ENCODE measurements at places on chromosomes 7 and 10.

DNA sequence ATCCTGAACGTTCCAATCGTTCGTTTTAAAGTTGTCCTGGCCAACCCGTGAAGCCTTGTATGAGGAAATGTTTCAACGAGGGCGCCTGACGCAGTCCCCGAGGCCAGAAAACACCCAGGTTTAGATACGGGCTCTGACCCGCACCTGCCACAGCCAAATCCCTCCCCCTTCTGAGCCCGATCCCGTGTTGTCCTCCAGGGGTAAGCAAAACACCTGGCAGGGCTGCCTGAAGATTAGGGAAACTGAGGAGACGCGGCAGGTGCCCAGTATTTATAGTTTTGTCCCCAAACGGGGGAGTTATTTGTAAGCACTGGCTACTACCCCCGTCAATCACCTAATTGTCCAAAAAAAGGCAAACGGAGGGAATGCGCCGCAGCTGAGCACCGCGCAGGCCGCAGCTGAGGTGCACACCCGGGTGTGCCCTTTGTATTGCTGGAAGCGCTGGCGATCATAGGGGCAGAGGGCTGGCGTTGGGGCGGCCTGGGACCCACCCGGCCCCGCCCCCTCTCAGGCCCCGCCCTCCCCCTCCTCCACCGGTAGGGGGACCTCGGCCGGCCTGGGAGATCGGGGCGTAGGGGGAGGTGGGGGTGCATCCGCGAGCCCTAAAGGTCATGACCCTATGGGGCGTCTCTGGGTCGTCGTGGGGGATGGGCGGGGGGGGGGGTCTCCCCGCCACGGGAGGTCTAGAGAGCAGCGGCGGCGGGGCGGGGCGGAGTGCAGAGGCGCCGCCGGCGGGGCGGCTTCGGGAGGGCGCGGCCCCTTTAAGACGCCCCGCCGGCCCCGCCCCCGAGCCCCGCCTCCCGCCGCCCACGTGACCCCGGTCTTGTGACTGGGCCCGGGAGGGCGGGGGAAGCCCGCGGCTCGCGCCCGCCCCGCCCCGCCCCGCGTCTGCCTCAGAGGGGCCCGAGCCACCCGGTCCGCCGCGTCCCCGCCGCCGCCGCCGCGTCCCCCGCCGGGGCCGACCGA lies at the start of gene BRI3:
BRI3 (plus strand) TSS at position 896 of the 966 bp plus-strand sequence. CDS start 110 bp downstream, outside the sequence.
- H3K27me3 ChIP-seq, result no peaks in the 10 kb centered on the region
- peak within 1 kb of the TSS; percentile 97 for H3K27ac ChIP-seq
- peak within 1 kb of the TSS; percentile 97 for H3K4me3 ChIP-seq
- peak; percentile 77 for DNase-seq
- no peaks in the 10 kb centered on the region for H3K36me3 ChIP-seq
- peaks cover 39% of the 10 kb centered on the region for H3K4me1 ChIP-seq

- H3K4me1 ChIP-seq, result peaks cover 15% of the 10 kb centered on the region
- H3K36me3 ChIP-seq, result no peaks in the 10 kb centered on the region
- no peak overlapping the region for H3K27ac ChIP-seq
- DNase-seq, result no peak
These were observed 119.7 kb downstream of the FAM53B start for GRCh38 chr10:124624466-124624865.

- no peak overlapping the region for H3K4me3 ChIP-seq
- no peaks in the 10 kb centered on the region for H3K36me3 ChIP-seq
- no peak for DNase-seq
- no peaks in the 10 kb centered on the region for H3K27me3 ChIP-seq
These were observed 115.0 kb downstream of the CHCHD3 start for GRCh38 chr7:132966754-132967469.

DNA sequence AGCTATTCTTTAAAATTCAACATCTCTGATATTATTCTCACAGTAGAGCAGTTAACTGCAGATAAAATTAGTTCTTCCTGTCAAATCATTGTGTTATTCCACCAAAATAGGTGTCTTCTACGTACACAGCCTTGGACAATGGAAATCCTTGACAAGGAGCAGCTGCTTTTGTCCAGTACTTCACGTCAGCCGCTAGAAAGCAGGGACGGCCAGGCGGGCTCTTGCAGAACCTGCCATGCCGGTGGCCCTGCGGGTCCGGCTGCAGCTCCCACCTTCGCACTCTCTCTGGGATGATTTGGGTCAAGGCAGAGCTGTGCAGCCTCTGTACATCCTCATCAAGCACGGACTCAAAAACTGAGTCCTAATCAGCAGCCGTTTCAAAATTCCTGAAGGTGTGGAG lies 2.2 kb upstream of the FOXI2 start:
- H3K27ac ChIP-seq, result no peak overlapping the region
- H3K4me1 ChIP-seq, result no peaks in the 10 kb centered on the region

DNA sequence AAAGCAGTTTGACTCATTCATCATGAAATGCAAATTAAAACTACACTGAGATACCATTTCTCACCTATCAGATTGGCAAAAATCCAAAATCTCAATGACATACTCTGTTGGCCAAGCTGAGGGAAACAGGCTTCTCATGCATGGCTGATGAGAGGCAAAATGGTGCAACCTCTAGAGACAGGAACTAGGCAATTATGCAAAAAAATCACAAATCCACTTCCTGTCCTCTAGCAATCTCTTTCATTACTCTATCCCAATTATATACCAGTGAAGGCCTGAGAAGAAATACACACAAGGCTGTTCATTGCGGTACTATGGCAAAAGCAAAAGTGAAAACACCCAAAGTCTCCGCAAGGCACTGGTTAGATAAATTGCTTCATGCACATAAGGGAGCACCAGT lies 25.9 kb upstream of the PTPRN2 start:
- no peak for DNase-seq
- H3K27me3 ChIP-seq, result no peaks in the 10 kb centered on the region
- H3K27ac ChIP-seq, result no peak overlapping the region
- no peak overlapping the region for H3K4me3 ChIP-seq

DNA sequence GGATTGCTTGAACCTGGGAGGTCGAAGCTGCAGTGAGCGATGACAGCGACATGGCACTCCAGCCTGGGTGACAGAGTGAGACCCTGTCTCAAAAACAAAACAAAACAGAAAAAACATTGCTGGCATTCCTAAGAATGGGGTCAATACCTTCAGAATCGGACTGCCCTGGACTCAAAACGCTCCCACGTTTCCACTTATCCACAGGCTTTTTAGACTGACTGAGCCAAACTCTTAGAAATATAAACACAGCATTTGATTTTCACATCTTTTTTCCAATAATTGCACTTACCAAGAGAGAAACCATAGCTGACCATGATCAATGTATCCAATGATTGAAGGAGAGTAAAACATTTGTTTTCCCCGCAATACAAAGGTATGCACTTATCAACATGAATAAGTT lies 59.5 kb upstream of the CUX1 start:
- H3K27me3 ChIP-seq, result no peaks in the 10 kb centered on the region
- no peak overlapping the region for H3K4me3 ChIP-seq
- no peaks in the 10 kb centered on the region for H3K36me3 ChIP-seq
- no peak for DNase-seq

GRCh38 chr10:84392181-84392580 lies 63.8 kb downstream of the CCSER2 start:
- H3K27ac ChIP-seq, result no peak overlapping the region
- no peak overlapping the region for H3K4me3 ChIP-seq
- no peaks in the 10 kb centered on the region for H3K36me3 ChIP-seq

DNA sequence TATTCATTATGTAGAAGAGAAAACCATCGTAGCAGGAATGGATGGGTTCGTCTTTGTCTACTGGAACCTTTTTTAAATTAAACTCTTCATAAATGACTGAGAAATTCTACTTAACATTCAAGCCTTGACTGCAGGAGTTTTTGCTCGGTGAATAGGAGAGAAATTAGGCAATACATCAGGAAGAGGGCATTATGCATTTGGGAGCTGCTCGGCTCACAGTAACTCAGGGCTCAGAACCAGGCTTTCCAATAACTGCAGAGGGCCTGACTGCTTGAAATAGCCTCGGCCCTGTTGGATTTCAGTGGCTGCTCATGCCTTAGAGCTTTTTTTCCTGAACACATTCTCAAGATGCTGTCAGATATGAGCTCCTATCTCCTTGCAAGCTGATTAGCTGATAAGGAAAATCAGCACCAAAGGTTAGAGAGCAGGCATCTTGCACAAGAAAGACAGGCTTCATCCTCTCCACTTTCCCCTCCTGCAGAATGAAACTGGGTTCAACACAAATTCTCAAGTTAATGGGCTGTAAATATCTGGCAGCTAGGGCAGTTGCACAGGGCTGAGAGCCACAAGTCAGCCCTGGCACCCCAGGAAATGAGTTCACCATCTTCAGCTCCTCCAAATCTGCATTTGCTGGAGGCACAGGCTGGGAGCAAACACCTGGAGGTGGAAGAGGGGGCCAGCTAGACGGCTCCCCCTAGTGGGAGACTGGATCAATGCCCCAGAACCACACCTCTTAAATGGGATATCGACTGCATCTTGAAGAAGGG lies 24.3 kb downstream of the TECTB start:
- no peaks in the 10 kb centered on the region for H3K36me3 ChIP-seq

DNA sequence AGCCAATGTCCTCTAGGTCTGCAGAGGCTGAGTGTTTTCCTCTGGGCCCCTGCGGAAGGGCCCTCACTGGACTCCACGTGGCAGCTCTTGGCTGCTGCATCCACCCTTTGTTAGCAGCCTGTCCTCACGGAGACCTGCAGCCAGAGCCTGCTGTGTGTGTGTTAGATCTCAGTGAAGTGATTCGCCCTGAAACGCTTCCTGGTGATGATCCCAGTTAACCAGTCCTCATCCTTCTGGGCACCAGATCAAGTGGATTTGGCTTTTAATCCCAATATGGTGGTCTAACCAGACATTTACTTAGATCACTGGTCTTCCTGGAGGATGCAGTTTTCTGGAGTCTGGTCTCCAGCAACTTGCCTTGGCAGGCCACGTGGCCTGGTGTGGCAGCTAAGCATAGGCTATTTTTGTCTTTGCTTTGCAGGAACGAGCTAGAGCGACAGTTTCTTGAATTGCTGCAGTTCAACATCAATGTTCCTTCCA lies 39.5 kb upstream of the GJD4 start:
- peaks cover 10% of the 10 kb centered on the region for H3K36me3 ChIP-seq
- H3K27ac ChIP-seq, result no peak overlapping the region
- no peak for DNase-seq
- H3K4me1 ChIP-seq, result peaks cover 21% of the 10 kb centered on the region

DNA sequence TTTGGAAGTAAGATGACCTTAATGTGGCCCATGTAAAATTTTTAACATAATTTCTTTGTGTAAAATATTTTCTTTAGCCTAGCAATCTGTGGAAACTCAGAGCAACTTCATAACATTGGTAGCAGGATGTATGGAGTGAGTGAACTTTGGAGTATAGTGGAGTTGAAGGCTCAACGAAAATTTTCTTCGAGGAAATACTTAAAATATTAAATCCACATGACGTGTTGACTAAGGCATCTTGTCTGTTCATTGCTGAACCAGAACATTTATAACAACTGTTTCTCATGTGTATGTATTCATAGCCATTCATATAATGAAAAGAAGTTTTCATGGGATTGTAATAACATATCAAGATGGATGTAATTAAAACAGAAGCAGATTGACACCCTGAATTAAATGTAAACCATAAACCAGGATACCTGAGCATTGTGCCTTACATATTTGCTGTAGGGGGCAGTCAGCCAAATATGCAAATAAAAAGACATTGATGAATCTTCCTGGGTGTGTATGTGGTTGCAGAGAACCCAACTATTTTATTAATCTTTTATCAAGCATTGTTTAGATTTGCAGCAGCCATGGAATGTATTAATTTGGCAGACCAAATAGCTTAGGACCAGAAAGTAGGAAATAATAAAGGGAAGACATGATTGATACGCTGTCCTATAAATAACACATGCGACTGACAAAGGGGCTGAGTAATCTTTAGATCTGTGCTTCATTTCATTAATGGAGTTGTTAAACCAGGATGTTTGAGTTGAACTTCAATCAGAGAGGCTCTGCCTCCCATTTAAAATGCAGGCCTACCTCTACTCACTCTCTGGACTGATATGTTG lies 11.5 kb downstream of the AUTS2 start:
- no peaks in the 10 kb centered on the region for H3K27me3 ChIP-seq
- DNase-seq, result no peak
- H3K4me3 ChIP-seq, result no peak overlapping the region
- H3K36me3 ChIP-seq, result no peaks in the 10 kb centered on the region

DNA sequence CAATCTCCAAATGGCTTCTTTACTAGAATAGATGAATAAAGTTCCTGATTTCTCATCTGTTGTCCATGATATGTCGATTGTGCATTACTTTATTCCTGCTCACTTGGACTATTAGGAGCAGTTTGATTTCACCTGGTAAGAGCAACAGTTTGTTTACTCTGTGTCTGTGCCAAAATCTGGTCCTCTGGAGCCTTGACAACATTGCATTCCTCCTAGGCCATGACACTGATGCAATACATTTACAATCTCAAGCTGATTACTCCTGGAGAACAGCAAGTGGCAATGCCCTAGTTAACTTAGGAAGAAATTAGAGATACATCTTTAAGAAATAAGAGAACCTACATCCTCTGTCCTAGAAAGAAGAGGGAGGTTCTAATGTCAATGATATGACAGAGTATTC lies 71.8 kb downstream of the SGCE start:
- no peaks in the 10 kb centered on the region for H3K27me3 ChIP-seq
- H3K4me1 ChIP-seq, result no peaks in the 10 kb centered on the region
- DNase-seq, result no peak
- no peaks in the 10 kb centered on the region for H3K36me3 ChIP-seq

DNA sequence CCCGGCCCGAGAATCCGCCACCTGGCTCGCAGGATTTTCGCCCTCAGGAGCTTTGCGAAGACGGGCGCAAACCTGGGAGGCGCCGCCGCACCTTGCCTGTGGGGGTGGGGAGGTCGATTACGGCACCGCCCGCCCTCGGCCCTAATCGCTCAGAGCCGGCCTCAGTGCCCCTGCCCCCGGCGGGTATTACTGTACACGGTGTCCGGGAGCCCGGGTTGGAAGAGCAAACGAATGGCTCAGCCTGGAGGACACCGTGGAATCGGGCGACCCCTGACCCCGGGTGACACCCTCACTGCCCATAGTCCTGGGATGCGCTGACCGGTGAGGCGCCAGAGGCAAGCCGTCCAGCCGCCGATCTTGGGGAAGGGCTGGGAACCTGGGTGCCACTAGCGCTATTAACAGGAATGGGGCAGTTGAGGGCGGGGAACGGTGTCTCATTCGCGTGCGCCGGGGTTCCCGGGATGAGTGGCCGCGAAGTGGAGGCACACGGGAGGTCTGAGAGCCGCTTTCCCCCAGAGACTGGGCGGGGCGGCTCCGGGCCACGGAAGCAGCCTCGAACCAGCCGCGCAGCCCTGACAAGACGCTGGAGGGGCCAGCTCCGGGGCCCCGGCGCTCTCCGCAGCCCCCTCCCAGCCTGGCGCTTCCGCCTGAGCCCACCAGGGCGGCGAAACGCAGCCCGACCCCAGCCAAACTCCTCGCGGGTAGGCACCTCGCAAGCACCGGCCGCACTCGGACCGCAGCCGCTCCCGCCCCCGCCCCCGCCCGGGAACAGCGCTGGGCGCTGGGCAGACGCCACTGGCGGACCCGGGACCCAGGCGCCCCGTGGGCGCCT lies 167.5 kb downstream of the NRF1 start:
- DNase-seq, result no peak
- H3K4me3 ChIP-seq, result peak overlapping the region; percentile 70
- H3K4me1 ChIP-seq, result peaks cover 21% of the 10 kb centered on the region
- H3K27ac ChIP-seq, result no peak overlapping the region
- H3K27me3 ChIP-seq, result peaks cover 41% of the 10 kb centered on the region

- H3K27ac ChIP-seq, result no peak overlapping the region
- DNase-seq, result no peak
- H3K4me3 ChIP-seq, result no peak overlapping the region
- no peaks in the 10 kb centered on the region for H3K36me3 ChIP-seq
These were observed 577.5 kb upstream of the SORCS1 start for GRCh38 chr10:107741971-107742370.

- H3K27ac ChIP-seq, result no peak overlapping the region
- no peaks in the 10 kb centered on the region for H3K4me1 ChIP-seq
- no peak for DNase-seq
- no peaks in the 10 kb centered on the region for H3K27me3 ChIP-seq
- H3K36me3 ChIP-seq, result no peaks in the 10 kb centered on the region
These were observed 213.3 kb upstream of the PHYHIPL start for GRCh38 chr10:58963101-58963534.
